A549 treated with CpdA at 1 μM for 4 hours (cell line): ENCODE measurements at places on chromosomes 1 and 21. TPM values are rescaled to one million over a fixed set of nuclear protein-coding genes. Genes with fewer than 3 reads are reported as not detected.

SPATA45 gene
- 0.17 TPM in 1 of 5 replicates, not detected in the others for total RNA-seq

GJB3 gene
- total RNA-seq = 3.3 to 8.0 TPM (median 5.1 TPM) in 5 replicates

CFH gene
- total RNA-seq = 4.0 to 5.1 TPM (median 4.4 TPM) in 5 replicates

OVAAL gene
- 0.05 to 0.19 TPM in 2 of 5 replicates, not detected in the others for total RNA-seq

KCNC4 gene
- total RNA-seq = 2.2 to 4.4 TPM (median 4.0 TPM) in 5 replicates

LAX1 gene
- total RNA-seq = not detected in 5 replicates

MYCL gene
- total RNA-seq = 0.99 to 1.4 TPM (median 1.3 TPM) in 5 replicates

SLC26A9 gene
- total RNA-seq = 0.06 to 0.09 TPM (median 0.06 TPM) in 4 of 5 replicates, not detected in the other

SDE2 gene
- 6.5 to 12.4 TPM (median 7.0 TPM) in 5 replicates for total RNA-seq

NFASC gene
- 1.6 to 2.3 TPM (median 2.0 TPM) in 5 replicates for total RNA-seq

GJA9 gene
- total RNA-seq = 0.06 TPM in 1 of 5 replicates, not detected in the others

GBP4 gene
- 0.02 TPM in 1 of 5 replicates, not detected in the others for total RNA-seq

POTED gene
- not detected in 5 replicates for total RNA-seq

RNU1-2 gene
- total RNA-seq = not detected in 5 replicates

KAZN gene
- 3.4 to 4.2 TPM (median 3.8 TPM) in 5 replicates for total RNA-seq

TSPAN2 gene
- 0.63 to 1.3 TPM (median 1.2 TPM) in 5 replicates for total RNA-seq

LYPD8 gene
- total RNA-seq = 0.15 to 0.40 TPM (median 0.26 TPM) in 3 of 5 replicates, not detected in the others

PLA2G2F gene
- 0.01 TPM in 1 of 5 replicates, not detected in the others for total RNA-seq

NUP210L gene
- total RNA-seq = not detected in 5 replicates

ANKRD65 gene
- total RNA-seq = 0.08 to 0.10 TPM (median 0.09 TPM) in 3 of 5 replicates, not detected in the others

LEMD1 gene
- total RNA-seq = not detected in 5 replicates

OR2T35 gene
- not detected in 5 replicates for total RNA-seq

SPRR2G gene
- total RNA-seq = not detected in 5 replicates

SAMD11 gene
- total RNA-seq = 14.4 to 35.3 TPM (median 31.0 TPM) in 5 replicates

KPRP gene
- total RNA-seq = not detected in 5 replicates

ST6GALNAC5 gene
- not detected in 5 replicates for total RNA-seq

MANEAL gene
- 22.2 to 27.6 TPM (median 25.3 TPM) in 5 replicates for total RNA-seq

OR6K3 gene
- not detected in 5 replicates for total RNA-seq

AMY1C gene
- not detected in 5 replicates for total RNA-seq

IL20 gene
- total RNA-seq = not detected in 5 replicates

LCE1F gene
- not detected in 5 replicates for total RNA-seq

TMEM269 gene
- 0.07 to 0.40 TPM (median 0.10 TPM) in 4 of 5 replicates, not detected in the other for total RNA-seq

SERPINC1 gene
- 0.13 to 0.15 TPM (median 0.14 TPM) in 3 of 5 replicates, not detected in the others for total RNA-seq

SOX13 gene
- 15.7 to 21.0 TPM (median 19.2 TPM) in 5 replicates for total RNA-seq

TUT4 gene
- total RNA-seq = 15.8 to 26.3 TPM (median 16.9 TPM) in 5 replicates

FMOD gene
- 0.01 to 0.05 TPM in 2 of 5 replicates, not detected in the others for total RNA-seq

TRIM58 gene
- total RNA-seq = not detected in 5 replicates

TP73 gene
- 0.36 to 0.62 TPM (median 0.49 TPM) in 5 replicates for total RNA-seq

ATP1A2 gene
- total RNA-seq = 0.01 to 0.05 TPM (median 0.03 TPM) in 3 of 5 replicates, not detected in the others

PSMB2 gene
- 81.1 to 110 TPM (median 102 TPM) in 5 replicates for total RNA-seq

CAMK1G gene
- total RNA-seq = 0.22 to 0.50 TPM (median 0.43 TPM) in 5 replicates

OR2L13 gene
- total RNA-seq = not detected in 5 replicates

NBPF10 gene
- total RNA-seq = 0.49 to 0.78 TPM (median 0.55 TPM) in 5 replicates

HUNK gene
- 1.3 to 1.5 TPM (median 1.4 TPM) in 5 replicates for total RNA-seq

ADORA1 gene
- 0.80 to 1.3 TPM (median 1.2 TPM) in 5 replicates for total RNA-seq

RHD gene
- total RNA-seq = not detected in 5 replicates

BRINP3 gene
- total RNA-seq = not detected in 5 replicates

TMPRSS2 gene
- 0.02 to 0.13 TPM (median 0.09 TPM) in 3 of 5 replicates, not detected in the others for total RNA-seq

PTPRF gene
- 81.6 to 112 TPM (median 100 TPM) in 5 replicates for total RNA-seq
